ENCODE measurements at places on chromosomes 6 and 20. TPM values are rescaled to one million over a fixed set of nuclear protein-coding genes. Genes with fewer than 3 reads are reported as not detected.
A peak's percentile ranks its signal among the peaks of the same experiment; 100 is the strongest.

Gene HS3ST5
- total RNA-seq, result 0.09 TPM

Gene FAM83D
- 57.3 TPM for total RNA-seq

Gene SIRPB1
- total RNA-seq, result 4.1 TPM

Gene FLRT3
- 0.70 TPM for total RNA-seq

GRCh38 chr20:57708694-57709673 lies 831 bp downstream of the PMEPA1 start:
- DNase-seq, result no peak

DNA sequence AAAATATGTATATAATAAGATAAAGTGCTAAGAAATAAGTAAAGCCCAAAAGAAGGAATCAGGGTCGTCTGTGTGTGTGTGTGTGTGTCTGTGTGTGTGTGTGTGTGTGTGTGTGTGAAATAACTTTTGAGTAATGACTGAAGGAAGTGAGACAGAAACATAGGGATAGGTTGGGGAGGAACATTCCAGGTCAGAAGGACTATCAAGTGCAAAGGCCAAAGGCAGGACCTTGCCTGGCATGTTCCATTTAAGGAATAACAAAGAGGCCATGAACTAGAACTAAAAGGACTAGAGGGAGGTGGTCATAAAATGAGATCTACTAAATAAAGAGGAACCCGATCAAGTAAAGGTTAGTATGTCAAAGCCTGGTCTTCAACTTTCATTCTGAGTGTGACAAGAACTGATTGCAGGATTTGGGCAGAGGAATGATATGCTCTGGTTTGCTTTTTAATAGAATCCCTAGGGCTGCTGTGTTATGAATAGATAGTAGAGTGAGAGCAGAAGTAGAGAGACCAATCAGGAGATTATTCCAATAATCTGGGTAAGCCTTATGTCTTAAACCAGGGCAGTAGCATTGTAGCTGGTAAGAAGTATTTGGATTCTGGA lies 6.9 kb downstream of the ENPP3 start:
- DNase-seq, result no peak

DNA sequence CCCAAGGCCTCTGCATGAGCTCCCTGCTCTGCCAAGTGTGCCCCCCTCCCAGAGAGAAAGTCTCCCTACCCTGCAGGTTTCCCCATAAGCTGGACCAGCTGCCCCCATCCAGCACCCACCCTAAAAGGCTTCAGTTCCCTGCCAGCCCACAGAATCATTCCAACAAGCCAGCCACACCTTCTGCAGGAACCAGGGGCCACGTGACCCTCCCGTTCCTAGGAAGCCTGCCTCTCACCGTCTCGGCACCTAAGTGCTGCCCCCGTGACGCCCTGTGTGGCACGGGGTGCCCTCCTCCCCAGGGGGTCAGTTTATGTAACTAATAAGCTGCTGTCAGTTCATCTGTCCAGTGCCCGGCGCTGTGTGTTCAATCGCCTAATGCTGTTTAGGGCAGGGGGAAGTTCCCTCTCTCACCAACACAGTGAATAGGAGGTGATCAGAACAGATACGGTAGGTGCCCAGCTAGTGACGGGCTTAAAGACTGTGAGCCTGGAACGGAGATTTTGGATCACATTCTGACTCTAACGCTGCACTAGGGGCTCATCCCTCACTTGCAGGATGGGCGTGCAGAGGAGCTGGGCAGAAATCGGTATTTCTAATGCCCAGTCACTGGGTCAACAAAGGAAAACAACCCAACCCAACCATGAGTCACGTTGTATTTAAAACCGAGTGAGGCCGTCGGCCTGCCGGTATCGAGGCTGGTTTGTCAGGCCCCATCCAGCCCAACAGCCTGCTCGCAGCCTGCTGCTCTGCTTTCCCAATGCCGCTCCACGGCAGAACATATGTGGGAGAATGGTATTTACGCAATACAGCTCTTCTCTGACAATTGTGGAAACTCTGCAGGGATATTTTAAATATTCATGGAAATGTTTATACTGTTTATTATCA lies 56.0 kb downstream of the RAMACL start:
- DNase-seq, result peak; percentile 93

DNA sequence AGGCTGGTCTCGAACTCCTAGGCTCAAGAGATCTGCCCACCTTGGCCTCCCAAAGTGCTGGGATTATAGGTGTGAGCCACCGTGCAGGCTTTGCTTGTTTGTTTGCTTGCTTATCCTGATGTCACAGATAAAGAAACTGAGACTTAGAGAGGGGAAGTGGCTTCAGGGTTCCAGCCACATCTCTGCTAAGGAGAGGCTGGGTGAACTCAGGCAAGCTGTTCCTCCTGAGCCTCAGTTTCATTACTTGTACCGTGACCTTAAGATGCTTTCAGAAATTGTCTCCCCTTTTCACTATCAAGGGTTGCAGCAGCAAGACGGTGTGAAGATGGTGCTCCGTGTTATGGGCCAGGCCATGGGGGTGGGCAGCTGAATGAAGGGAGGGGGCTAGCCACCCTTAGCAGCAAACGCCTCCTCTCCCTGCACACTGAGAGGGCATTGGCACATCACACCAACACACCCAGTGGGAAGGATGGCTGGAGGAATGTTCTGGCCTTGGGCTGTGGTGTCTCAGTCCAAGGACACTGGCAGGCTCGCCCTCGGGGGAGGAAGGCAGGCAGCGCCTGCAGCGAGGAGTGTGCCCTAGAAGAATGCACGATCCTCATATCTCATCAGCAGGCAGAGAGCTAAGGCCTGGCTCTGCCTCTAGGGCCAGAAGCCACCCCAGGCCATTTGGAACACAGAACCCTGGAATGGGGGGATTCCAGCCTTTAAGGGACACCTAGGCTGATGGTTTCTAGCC lies 48.2 kb upstream of the TLDC2 start:
- peak; percentile 47 for DNase-seq

GRCh38 chr6:26431258-26432172 lies 8.8 kb upstream of the BTN3A3 start:
- no peak for DNase-seq

- no peak for DNase-seq
Observed at GRCh38 chr6:17995414-17995813, 8.0 kb upstream of the KIF13A start.
